ENCODE measurements at places on chromosomes 3 and 15. TPM values are rescaled to one million over a fixed set of nuclear protein-coding genes. Genes with fewer than 3 reads are reported as not detected.
A peak's percentile ranks its signal among the peaks of the same experiment; 100 is the strongest.

DNA sequence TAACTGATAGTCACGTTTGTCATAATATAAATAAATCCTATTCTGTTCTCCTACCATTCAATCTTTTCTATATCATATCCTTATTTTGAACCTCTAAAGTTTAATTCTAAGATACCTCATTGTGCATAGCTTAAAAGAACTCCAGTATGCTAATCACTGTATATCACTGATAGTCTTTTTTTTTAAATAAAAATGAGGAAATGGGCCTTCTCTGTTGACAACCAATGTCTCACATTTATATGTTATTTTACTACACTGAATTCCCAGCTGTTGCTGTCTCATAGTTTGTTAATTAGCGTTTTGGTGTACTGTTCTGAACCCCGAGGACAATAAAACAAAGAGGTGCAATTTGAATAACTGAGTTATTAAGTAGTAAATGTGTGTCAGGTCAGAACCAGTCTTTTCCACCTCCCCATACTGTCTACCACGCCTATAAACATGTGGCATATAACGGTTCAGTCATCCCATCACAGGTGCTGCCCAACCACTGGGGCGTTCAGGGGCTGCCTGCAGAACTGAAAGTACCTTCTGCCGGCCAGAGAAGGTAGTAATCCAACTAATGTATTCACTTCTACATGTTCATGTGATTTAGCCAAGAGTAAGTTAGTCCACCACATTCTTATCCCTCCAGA is 14.9 kb downstream of the CBLB start:
- DNase-seq: no peak

OIP5 gene
- polyA plus RNA-seq: 0.47 TPM

SH2D7 gene
- polyA plus RNA-seq: not detected

GRCh38 chr3:179794355-179794754 is 141.5 kb downstream of the USP13 start:
- DNase-seq: no peak

CCDC54 gene
- not detected for polyA plus RNA-seq

GLDN gene
- 10.5 TPM for polyA plus RNA-seq

DNA sequence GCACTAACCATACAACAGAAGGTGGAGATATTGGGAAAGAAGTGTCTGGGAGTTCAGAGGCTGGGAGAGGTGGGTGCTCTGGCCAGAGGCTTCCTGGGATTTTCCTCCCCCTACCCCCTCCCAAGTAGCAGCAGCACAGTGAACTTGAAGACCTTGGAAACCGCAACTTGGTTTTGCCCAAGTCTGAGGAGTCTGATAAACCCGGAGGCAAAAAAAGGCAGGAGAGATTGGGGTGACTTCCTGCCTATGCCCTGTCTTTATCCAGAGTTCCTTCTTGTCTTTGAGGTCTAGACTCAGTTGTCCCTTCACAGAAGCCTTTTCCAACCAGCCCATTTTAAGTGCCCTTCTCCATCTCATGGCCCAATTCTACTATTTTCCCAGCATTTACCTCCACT is 25.4 kb upstream of the THRB start:
- no peak for DNase-seq

DNA sequence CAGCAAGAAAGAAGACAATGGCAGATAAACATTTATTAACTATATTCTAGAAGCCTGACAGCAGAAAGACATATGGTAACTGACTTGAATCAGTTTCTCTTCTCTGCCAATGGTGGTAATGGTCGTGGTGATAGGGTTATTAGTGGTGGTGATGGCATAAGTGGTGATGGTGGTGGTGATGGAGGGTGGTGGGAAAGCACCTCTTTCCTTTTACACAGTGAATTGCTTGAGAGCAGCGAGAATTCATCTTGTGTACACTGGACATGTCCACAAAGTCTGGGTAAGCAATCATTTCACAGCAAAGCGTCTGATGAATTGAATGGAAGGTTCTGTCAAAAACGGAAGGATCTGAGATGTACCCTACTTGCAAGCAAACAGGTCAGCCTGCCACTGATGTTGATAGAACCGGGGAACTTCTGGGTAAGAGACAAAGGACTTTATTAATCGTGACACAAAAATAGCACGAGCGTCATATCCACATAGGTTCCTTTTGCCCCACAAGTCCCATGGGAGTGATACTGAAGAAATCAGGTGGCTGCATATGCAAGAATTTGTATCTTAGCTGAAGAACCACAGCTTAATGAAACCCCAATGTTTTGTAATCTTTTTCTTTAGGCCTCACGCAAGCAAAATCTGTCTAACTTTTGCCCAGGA is 23.5 kb upstream of the TBC1D5 start:
- no peak for DNase-seq

DNA sequence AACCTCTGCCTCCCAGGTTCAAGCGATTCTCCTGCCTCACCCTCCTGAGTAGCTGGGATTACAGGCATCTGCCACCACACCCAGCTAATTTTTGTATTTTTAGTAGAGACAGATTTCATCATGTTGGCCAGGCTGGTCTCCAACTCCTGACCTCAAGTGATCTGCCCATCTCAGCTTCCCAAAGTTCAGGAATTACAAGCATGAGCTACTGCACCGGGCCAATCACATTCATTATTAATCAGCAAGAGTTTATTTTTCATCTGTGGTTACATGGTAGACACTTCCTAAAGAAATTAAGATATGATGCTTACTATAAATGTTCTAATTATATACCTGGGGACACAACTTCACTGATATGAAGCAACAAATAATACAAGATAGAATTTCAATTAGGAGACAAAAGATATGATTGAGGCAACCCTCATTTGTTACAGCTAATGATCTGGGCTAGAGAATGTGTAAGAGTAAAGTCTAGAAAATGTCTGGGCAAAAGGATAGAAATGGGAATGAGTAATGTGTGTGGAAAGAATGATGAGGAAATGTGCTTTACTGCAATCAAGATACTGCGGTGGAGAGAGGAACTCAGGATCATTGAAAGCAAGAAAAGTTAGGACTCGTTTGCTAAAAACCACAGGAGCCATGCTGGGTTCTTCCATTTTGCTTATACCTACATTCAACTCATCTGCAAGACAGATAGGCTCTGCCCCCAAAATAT is 366.8 kb downstream of the ZIC1 start:
- no peak for DNase-seq

CPNE9 gene
- 0.11 TPM for polyA plus RNA-seq

GNB4 gene
- polyA plus RNA-seq: 17.9 TPM

DNA sequence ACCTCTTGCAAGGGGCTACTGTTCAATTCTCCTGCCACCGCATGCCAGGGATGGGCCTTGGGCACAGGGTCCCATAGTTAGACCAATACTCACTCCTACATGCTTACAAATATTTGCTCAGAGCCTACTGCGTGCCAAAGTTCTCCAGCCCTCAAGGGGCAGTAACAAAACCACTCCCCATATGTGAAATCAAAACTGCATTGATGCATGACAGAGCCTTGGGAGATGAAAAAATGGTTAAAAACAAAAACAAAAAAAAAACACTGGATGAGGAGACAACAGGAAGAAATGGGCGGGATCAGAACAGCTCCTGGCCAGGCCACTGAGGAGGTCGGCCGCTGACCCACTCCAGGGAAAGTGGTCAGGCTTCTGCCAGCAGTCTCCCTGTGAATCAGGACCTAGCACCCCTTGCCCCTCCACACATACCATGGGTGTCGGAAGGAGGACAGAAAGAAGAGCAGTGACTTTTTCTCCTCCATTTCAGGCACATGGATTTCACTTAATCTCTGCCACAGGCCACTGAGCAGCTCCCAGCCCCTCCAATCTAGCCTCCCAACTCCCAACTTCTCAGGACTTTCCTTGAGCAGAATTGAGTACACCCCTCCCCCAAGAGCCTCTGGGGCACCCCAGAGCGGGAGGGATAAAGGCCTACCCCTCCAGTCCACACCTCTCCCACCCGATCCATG is 2.8 kb downstream of the PLXNB1 start:
- no peak for DNase-seq

DNA sequence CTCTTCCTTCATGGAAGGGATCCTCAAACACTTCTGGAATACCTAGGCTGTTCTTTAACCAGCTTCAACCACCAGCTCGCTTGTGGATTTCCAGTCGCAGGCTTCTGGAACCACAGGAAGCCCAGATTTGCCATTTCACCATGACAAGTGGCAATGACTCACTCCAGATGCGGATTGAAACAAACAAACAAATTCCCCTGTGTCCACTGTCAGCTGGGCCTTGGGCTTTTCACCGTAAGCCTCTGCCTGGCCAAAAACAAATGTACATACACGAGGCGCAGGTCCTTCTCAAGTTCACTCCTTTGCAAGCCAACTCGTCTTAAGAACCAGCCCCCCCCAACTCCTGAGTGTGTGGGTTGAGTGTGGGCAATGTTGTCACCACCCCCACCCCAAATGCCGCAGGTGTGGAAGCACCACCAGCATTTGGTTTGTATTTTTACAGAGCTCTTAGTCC is 8.8 kb downstream of the BCL6 start:
- no peak for DNase-seq

DNA sequence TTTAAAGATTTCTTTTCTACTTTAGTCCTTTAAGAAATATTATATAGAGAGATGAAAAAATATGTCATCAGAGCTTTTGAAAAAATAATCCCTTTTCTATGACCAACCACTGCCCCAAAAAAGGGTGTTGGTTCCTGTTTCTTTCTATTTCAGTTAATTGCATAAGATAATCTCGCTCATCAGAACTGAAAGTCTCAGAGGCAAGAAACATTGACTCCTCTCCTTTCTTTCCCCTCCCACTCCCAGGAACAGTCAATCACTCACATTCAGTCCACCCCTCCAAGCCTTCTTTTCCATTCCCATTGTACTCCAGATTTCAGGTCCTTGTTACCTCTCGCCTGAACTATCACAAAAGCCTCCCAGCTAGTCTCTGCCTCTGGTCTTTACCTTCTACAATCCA is 153.7 kb upstream of the ABI3BP start:
- no peak for DNase-seq

DNA sequence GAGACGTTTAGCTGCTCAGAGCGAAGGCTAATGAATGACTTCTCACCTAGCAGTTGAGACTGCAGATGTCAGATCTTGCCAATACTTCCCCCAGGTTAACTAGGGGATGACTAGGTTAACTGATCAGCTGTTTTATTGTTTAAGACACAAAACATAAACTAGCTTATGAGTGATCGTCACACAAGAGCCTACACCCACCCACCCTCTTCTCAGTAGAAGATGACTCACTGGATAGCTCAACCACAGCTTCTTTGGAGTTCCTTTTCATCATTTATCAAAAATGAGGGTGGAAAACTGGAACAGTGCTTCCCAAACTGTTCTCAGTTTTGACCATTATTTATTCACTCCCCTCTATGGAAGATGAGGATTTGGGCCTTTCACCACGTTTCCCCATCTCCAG is 25.2 kb downstream of the GASK1A start:
- no peak for DNase-seq

DNA sequence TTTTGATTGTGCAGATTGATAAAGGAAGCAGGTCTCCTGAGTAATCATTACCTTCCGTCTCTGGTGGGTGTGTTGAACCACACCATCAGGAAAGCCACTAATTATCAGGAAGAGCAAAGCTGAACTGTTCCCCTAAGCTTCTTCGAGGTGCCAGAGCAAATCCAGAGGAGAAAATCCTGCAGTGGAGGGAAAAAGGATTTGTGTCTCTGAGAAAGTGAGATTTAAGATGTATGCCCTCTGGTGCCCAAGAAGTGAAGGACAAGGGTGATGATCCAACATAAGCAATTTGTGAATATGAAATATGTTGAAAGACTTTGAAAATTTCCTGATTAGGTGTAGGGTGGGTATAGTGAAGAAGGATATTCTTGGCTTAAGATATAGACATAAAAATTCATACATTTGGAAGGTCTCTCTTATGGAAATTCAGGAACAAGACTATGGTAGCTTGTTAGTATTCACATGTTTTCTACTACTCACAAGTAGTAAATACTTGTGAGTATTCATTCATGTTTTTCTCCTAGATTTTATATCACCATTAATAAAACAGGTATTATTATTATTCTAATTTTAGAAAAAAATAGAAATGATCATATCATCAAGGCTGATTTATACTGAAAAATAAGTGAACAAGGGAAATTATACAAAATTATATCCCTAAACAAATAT is 34.8 kb downstream of the COMMD2 start:
- DNase-seq: peak; percentile 61

GRCh38 chr3:184500344-184500923 is 61.2 kb upstream of the EPHB3 start:
- DNase-seq: no peak

GRCh38 chr3:11392014-11392859 is 120.0 kb downstream of the ATG7 start:
- DNase-seq: peak; percentile 61

RARB gene
- polyA plus RNA-seq: 2.8 TPM

ALDH1L1 gene
- 2.3 TPM for polyA plus RNA-seq

MED12L gene
- polyA plus RNA-seq: 0.06 TPM

DNA sequence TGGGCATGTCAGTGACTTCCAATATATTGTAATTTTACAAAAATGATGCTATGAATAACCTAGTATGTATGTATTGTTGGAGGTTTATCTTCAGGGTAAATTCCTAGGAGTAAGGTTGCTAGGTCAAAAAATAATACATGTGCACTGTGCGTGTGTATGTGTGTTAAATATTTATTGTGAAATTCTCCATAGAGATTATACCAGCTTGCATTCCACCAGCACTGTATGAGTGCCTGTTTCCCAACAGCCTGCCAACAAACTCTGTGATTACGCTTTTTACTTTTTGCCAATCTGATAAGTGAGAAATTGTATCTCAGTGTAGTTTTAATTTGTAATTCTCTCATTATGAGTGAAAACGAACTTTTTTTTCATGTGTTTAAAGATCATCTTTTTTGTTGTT is 12.6 kb upstream of the IGF2BP2 start:
- DNase-seq: peak; percentile 69

- DNase-seq: peak; percentile 65
These were observed 136.5 kb downstream of the ZNF609 start for GRCh38 chr15:64596701-64597476.

GRCh38 chr15:63395730-63396151 is 14.1 kb upstream of the CA12 start:
- DNase-seq: no peak

- DNase-seq: no peak
These were observed 91.0 kb downstream of the CPN2 start for GRCh38 chr3:194259982-194260766.

PLD1 gene
- 3.1 TPM for polyA plus RNA-seq

GRCh38 chr3:196938124-196938523 is 4.2 kb downstream of the NCBP2 start:
- no peak for DNase-seq

GRCh38 chr15:50828610-50829206 is 63.2 kb upstream of the SPPL2A start:
- DNase-seq: peak; percentile 61

- DNase-seq: no peak
These were observed 40.6 kb downstream of the LINGO1 start for GRCh38 chr15:77591968-77592613.

GABRB3 gene
- polyA plus RNA-seq: 2.7 TPM

- DNase-seq: no peak
These were observed 43.5 kb upstream of the RSL24D1 start for GRCh38 chr15:55240125-55240760.

All from lung (tissue), 17 donors.